Naive B cell (primary cell): ENCODE measurements at places on chromosomes 1 and 21.
A peak's percentile ranks its signal among the peaks of the same experiment; 100 is the strongest.

GRCh38 chr1:36156329-36157114 is 562 bp downstream of the MAP7D1 start:
- DNase-seq = peak; percentile 46

DNA sequence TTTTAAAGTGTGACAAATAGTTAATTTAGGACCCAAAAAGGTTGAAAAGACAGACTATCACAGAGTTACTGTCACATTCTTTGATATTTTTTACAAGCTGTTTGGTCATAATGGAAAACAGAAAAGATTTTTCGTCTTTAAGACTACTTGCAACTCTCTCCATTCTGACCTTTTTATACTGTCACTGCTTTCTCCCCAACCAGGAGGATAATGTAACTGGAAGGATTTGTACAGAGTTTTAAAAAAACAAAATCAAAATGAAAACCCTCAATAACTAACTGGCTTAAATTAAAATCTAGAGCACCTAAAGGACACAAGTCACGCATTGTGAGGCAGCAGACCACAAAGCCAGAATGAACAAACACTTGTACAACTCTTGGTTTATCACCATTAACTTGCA is 257.7 kb downstream of the FAF1 start:
- no peak for DNase-seq

- no peak for DNase-seq
Measured at GRCh38 chr1:7644961-7645750, 125.9 kb upstream of the VAMP3 start.

DNA sequence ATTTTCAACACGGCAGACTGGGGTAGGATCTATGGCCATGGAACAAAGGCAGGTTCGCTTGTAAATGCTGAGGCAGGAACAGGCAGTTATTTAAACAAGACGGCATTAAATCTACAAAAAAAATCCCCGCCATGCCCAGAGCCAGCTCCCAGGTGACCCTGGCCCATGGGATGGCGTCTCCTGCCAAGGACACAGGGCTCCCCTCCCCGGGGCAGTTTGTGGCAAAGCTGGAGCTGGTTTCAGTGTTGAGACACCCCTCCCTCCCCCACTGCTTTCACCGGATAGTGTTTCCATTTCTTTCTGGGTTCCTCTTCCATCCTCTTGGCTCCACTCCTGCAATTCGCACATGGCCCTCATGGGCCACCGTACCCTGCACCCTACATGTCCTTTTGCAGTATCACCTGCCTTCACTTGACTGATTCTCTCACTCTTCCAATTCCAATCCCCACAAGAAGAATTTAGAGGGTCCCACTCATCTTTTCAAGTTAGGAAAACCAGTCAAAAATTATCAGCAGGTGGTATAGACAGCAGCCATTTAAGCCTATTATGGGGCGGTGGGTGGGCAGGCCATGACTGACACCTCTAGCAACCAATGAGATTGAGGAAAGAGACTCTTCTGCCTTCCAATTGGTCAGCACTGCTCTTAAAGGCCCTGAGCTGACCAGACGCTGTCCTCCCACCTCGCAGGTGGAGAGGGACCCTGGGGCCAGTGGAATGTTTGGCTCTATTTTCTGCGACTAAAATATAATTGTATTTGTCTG is 52.0 kb downstream of the OLIG1 start:
- no peak for DNase-seq

DNA sequence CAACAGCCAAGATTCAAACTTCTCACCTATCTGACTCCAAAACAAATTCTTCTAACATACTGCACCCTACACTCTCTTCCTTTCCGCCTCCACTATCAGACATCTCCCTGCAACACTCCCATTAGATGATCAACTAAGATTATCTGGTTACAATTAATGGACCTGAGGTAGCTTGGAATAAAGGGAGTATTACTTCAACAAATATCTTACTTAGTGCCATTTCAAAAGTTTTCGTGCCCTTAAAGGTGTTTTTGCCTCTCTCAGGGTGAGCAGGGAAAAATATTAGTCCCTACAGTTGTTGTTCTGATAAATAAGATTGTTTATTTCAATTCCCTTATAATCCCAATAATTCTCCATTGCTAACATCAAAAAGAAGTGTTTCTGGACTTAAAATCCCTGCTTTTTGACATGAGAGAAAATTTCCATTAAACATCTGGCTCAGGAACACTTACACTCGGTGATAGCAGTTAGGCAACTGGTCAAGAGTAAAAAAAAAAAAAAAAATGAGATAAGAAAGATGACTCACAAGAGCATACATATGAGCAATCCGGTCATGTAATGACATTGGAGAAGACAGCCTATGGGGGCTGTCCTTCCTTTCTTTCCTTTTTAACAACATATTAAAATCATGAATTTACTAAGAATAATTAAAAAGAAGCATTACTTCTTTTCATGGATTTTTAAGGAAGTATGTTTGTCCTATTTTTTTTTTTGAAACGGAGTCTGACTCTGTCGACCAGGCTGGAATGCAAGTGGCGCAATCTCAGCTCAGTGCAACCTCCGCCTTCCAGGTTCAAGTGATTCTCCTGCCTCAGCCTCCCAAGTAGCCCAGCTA is 7.6 kb downstream of the RSBN1 start:
- DNase-seq = no peak

DNA sequence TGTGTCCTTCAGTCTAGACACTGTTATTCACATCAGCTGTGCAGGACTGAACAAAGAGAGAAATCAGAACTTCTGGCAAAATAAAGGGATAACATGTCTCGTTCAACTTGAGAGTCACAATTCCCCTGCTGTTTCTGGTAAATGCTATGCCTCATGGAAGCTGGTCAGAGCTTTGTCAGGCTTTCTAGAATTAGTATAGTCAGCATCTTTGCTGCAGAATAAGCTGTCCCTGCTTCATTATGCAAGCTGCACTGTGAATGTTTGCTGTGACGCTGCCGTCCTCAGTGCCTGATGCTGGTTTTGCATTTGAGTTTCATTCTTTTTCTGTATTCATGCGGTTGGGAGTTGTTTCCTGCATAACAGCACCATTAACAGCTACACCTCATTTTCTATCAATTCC is 96.4 kb upstream of the KCNJ6 start:
- DNase-seq = no peak

DNA sequence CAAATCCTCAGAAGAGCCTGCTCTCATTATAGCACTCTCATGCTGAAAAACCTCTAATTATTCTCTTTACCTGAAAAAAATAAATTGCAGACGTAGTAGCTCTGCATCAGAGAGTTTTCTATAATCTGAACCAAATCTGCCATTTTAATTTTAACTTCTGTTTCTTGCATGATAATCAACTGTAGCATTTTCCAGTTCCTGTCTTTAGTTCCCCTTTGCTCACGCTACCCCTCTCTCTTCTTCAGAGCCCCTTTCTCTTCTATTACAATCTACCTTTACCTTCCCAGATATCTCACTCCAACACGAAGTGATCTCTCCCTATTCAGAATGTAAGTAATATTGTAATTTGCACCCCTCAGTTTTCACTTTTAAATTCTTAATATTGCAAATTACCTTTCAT is 31.4 kb downstream of the FMO1 start:
- DNase-seq = peak; percentile 7

DNA sequence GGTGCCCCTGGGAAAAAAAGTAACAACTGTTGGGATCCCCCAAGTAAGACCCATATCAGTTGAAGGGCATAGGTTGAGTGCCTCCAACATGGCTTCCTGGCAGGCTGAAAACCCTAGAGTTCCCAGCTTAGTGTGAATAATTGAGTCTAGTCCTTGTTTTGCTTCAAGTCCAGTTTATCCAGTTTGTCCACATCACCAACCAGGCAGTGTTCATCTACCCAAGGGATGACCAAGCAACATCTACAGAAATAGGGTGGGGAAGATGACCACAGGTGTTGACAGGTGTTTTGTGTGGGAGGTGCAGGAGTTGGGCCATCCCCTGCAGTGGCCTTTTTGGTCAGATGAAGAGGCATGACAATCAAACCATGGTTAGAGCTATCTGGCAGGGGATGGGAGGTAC is 54.3 kb upstream of the ERO1B start:
- DNase-seq = no peak

- DNase-seq = no peak
Measured at GRCh38 chr21:35020902-35021301, 28.2 kb downstream of the RUNX1 start.

- peak; percentile 74 for DNase-seq
Measured at GRCh38 chr21:43975469-43976098, 36.5 kb upstream of the TRAPPC10 start.

GRCh38 chr1:175922254-175922881 is 179.0 kb upstream of the TNR start:
- DNase-seq = no peak

DNA sequence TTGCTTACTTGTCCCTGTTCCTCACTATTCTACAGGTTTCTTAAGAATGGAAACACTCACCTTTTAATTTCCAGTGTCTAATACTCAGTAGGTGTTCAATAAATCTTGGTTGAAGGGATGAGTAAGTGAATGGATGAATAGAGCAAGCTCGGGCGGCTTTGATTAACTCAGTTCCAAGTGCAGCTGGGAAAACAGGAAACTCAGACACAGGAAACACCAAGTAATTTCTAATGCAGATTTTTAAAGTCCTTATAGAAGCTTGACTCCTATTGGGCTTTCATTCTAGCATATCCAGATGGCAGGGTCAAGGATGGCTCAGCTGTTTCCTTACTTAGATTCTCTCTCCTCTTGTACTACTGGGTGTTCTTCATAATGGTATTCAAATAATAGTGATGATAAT is 14.0 kb downstream of the CAMK1G start:
- DNase-seq = no peak

GRCh38 chr1:234950598-234950997 is 178.0 kb downstream of the TOMM20 start:
- DNase-seq = no peak

- DNase-seq = no peak
Measured at GRCh38 chr1:83734420-83734819, 264.5 kb downstream of the TTLL7 start.

GRCh38 chr1:150164779-150165178 is 15.1 kb downstream of the PLEKHO1 start:
- no peak for DNase-seq

- no peak for DNase-seq
Measured at GRCh38 chr1:108124023-108124422, 76.1 kb downstream of the SLC25A24 start.

DNA sequence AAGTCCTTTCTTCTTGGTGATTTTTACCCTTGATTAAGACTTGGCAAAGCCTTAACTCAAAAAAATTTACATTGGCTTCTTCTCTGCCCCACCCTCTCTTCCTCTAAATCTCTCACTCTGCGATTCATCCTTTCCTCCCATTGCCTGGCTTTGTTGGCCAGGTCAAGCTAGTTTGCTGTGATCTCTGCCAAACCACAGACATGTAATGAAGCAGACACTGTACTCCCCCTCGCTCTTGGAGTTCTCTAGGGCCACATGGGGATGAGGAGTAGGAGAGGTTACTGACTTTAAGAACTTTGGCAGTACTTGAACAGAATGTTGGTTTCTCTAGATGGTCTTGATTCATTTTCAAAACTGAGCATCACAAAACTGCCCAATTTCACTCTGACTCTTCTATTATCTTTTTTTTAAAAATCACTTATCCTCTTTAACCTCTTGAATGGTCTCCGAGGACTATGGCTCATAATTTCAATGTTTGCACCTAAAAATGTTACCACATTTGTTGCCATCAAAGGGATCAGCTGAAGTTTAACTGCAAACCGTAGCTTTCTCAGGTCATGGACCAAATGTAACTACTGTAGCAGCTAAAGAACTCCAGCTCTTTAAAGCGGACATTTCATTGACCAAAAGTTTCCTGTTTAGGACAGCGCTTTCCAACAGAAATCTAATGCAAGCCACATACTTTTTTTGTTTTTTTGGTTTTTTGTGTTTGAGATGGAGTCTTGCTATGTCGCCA is 62.7 kb upstream of the IPO9 start:
- DNase-seq = no peak

- DNase-seq = no peak
Measured at GRCh38 chr1:161145832-161146231, 7.9 kb upstream of the UFC1 start.

GRCh38 chr1:19338323-19338762 is 26.2 kb downstream of the SLC66A1 start:
- DNase-seq = no peak

DNA sequence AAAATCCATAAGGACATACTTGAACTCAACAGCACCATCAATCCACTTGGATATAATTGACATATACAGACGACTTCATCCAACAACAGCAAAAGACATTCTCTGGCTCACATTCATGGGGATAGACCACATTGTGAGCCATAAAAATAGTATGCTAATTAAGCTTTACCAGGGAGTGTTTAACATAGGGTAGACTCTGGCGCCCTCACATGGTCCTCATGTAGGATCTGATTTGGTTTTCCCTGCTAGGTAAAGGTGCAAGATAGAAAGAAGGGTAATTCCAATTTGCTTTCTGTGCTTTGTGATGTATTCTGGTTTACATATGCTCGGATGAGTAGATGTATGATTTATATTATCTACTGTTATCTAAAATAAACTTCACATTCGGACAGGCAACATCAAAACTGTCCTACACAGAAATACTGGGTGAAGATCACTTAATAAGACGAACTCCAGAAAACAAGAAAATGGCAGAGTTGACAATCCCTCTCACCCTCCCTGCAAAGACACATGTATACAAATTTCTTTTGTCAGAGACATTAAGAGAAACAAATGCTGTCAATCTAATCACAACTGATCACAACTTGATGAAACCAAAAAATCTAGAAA is 27.7 kb downstream of the CR1L start:
- DNase-seq = no peak

DNA sequence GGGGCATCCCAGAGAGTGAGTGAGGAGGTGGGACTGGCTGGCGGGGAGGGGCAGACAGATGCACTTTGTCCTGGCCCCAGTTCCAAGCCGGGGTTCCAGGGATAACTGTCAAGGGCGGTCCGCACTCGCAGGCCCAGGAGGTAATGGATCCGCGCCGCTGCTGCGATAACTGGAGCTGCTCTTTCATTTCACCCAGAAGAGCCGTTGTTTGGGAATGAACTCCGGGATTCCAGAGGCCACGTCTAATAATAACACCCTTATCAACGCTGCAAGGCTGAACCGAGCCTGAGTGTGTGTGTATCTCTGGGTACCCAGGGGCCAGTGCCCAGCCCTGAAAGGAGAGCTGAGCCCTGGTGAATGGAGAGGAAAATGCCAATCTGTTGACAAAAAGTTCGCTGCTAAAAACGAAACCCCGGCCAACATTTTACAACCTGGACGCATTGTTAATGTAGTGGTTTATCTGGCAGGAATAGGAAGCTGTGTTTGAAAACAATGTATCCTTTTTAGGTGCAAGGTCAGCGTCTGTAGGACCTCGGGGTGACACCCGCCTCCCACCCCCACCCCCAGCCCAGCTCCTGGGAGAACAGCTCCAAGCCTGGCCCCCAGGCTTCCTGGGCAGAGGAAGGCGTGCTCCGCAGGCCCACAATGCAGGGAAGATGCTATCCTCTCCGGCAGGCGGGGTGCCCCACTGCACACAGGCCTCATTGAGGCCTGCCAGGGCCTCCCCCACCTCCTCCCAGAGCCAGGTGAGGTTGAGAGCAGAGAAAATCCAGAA is 119.7 kb downstream of the PROX1 start:
- DNase-seq = no peak
